ENCODE measurements at places on chromosomes 2 and 18.

DNA sequence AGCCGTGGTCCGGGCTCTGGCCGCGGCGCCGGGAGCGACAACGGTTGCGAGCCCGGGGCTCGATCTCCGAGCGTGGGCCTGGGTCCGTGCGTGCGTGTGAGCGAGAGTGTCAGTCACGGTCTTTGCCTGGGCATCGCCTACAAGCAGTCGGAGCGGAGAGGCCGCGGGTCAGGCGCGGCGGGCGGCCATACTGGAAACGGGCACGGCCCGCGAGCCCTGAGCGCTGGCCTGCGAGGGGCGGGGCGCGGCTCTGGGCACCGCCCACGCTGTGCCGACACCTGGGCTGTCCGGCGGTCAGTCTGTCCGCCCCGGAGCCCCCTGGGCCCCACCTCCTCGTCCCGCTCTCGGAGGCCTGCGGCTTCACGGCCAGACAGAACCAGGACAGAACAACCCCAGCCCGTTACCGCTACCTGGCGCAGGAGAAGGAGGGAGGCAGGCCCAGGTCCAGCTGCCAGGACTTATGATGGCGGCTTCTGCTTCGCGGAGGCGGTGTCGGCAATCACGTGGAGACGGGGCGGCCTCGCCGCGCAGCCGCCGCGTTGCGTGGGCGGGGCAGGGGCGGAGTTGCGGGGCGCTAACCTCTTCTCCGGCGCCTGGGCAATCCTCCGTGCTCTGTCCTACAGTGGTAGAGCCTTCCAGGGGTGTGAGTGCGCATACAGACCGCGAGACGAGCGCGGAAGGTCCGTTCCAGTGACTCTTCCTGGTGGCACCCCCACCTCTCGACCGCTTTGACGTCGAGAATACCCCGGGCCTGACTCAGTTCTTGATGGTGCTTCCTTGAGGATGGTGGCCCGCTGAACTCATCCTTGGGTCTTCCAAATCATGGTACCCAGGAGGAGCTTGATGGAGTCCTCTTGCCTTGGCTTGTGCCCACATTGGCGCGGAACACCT lies at the start of gene TMEM131:
TMEM131 (minus strand) TSS at position 215 of the 891 bp plus-strand sequence. CDS start 286 bp downstream, outside the sequence.
- DNase-seq: peak; percentile 97

GRCh38 chr2:238346544-238346943 lies 26.2 kb downstream of the TRAF3IP1 start:
- no peak for DNase-seq

DNA sequence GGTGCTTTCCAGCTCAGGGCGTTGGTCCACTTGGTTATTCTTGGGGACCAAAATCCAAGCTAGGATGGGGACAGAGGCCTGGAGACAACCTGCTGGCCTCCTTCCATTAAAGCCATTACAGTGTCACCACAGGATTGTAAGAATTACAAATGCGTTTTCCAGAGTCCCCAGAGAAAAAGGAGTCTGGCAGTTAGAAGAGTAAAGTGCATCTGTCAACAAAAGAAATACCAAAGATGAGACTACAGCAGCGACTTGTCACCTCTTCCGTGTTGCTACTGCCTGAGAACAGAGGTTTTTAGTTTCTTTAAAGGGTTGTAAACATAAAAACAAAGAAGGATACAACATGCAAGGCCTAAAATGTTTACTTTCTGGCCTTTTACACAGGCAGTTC lies 235.7 kb downstream of the AGAP1 start:
- no peak for DNase-seq

GRCh38 chr2:71064754-71065621 lies 3.5 kb upstream of the NAGK start:
- no peak for DNase-seq

GRCh38 chr18:53458944-53459580 lies 765.4 kb downstream of the MBD2 start:
- DNase-seq: no peak
